ENCODE measurements at places on chromosomes 2 and 18. TPM values are rescaled to one million over a fixed set of nuclear protein-coding genes. Genes with fewer than 3 reads are reported as not detected.

IL36B gene
- total RNA-seq = not detected

- no peaks in the 10 kb centered on the region for H3K36me3 ChIP-seq
- no peaks in the 10 kb centered on the region for H3K27me3 ChIP-seq
- no peak overlapping the region for H3K27ac ChIP-seq
Observed at GRCh38 chr18:64936671-64937070, 787.8 kb upstream of the LINC00305 start.

MRPS5 gene
- total RNA-seq = 60.7 TPM

DNA sequence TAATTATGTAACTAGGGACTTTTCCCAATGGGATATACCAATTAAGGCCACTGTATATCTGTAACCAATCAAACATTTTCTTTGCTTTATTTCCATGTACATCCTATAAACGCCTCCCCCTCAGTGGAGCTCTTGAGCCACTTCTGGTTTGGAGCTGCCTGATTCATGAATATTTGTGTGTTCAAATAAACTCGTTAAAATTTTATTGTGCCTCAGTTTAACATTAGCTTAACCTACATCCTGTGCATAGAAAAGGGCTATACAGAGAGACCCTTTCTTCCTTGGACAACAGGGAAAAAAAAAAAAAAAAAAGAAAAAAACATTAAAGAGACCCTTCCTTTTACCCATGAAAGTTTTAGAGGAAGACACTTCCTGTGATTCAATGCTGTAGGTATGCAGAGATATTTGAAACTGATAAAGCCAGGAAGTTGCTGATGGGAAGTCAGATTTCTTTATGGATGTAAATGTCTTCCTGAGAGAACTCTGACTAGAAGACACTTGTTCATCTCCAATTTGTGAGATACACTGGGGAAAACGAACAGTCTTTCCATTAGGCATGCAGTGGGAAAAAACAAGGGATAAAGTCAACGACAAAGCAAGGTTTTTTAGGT, 614.6 kb upstream of the SOX11 start:
- no peaks in the 10 kb centered on the region for H3K27me3 ChIP-seq
- no peak for DNase-seq
- no peaks in the 10 kb centered on the region for H3K4me1 ChIP-seq
- no peak overlapping the region for H3K27ac ChIP-seq
- no peak overlapping the region for H3K4me3 ChIP-seq
- no peaks in the 10 kb centered on the region for H3K36me3 ChIP-seq

DNA sequence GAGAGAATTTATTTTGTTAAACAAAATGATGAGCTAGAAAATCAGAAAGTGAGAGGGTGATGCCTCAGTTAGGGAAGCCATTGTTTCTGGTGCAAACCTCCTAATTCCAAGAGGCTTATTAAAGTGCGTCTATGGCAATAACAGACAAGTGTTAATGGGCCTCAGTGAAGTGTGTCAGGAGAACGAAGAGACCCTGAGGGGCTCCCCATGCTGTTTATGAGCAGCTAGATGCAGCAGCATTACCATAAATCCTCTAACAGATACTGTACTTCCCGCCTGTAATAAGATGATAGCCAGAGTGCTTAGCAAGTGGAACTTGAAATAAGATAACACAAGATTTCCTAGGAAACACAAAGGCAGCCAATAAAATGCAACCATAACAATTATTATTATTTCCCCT, 157.4 kb downstream of the MYT1L start:
- H3K27me3 ChIP-seq = peaks cover 43% of the 10 kb centered on the region
- no peak overlapping the region for H3K27ac ChIP-seq
- no peaks in the 10 kb centered on the region for H3K36me3 ChIP-seq
- no peaks in the 10 kb centered on the region for H3K4me1 ChIP-seq
- no peak for DNase-seq

DNA sequence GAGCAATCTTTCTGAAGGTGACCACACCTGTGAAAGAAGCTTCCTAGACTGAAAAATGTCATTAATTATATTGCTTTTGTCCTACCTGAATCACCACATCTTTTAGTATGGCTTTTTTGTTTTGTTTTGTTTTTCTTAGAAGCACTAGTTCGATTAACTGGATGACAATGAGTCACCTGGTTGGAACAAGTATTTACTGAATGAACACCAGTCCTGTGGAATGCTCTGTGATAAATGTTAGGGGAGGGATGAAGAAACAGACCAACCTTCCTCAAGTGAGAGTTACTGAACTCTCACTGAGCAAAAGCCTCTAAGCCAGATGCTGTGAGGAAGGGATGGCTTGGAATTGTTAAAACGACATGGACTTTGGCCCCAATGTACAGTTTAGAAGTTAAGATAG, 26.8 kb upstream of the DCC start:
- H3K27me3 ChIP-seq = no peaks in the 10 kb centered on the region
- DNase-seq = no peak
- H3K4me3 ChIP-seq = no peak overlapping the region
- no peak overlapping the region for H3K27ac ChIP-seq
- no peaks in the 10 kb centered on the region for H3K36me3 ChIP-seq

DNA sequence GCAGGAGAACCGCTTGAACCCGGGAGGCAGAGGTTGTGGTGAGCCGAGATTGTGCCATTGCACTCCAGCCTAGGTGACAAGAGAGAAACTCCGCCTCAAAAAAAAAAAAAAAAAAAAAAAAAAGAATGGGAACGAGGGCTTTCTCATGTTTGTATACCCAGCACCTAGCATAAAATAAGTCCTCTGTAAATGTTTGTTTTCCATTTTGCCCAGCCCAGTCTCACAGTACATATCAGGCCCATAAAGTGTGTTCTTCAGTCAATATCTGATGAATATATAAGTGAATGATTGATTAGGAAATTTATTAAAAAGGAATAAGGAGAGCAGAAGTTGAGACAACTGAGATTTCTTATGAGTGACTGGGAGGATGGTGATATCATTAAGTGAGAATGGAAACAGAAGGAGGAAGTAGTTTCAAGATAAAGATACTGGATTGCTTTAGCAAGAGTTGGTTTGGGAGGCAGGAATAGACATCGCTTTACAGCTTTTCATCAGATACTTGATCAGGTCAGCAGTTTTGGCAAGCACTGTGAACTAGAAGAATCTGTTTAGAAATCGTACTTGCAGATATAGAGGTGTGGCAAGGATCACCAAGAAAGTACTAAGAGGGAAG, 327.5 kb downstream of the KIAA1328 start:
- no peak overlapping the region for H3K27ac ChIP-seq
- DNase-seq = no peak
- H3K36me3 ChIP-seq = no peaks in the 10 kb centered on the region
- no peaks in the 10 kb centered on the region for H3K4me1 ChIP-seq
- no peak overlapping the region for H3K4me3 ChIP-seq

- H3K4me3 ChIP-seq = no peak overlapping the region
- no peaks in the 10 kb centered on the region for H3K4me1 ChIP-seq
- H3K27ac ChIP-seq = no peak overlapping the region
- no peak for DNase-seq
- H3K36me3 ChIP-seq = no peaks in the 10 kb centered on the region
Observed at GRCh38 chr2:232133078-232133477, 171.6 kb downstream of the DIS3L2 start.

- H3K27me3 ChIP-seq = no peaks in the 10 kb centered on the region
- H3K4me1 ChIP-seq = no peaks in the 10 kb centered on the region
- no peak overlapping the region for H3K27ac ChIP-seq
- no peak for DNase-seq
Observed at GRCh38 chr2:171104379-171104778, 56.3 kb downstream of the TLK1 start.

- H3K27ac ChIP-seq = no peak overlapping the region
- peaks cover 50% of the 10 kb centered on the region for H3K4me1 ChIP-seq
- no peaks in the 10 kb centered on the region for H3K27me3 ChIP-seq
- no peak overlapping the region for H3K4me3 ChIP-seq
- no peak for DNase-seq
Observed at GRCh38 chr2:8475349-8476031, 206.4 kb upstream of the ID2 start.

SUPT7L gene
- total RNA-seq = 27.0 TPM

DNA sequence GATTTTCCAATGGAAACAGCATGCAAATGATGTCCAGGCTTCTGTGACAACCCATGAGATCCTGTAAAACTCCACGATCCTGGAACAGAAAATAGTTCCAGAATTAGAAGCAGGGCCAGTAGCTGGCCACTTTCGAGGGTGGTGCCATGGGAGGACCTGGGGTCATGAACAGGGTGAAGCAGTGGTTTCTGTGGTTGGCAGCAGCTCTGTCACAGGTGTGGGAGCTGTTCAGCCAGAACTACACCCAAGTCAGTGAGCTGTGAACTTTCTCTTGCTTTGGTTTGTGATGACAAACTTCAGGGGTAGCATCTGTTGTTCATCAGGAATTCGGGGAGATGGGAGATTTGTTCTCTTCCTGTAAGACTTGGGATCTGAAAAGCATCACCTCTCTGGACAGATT, 314.4 kb upstream of the NT5C1B start:
- DNase-seq = no peak
- H3K27ac ChIP-seq = no peak overlapping the region
- no peaks in the 10 kb centered on the region for H3K36me3 ChIP-seq
- H3K4me3 ChIP-seq = no peak overlapping the region
- H3K27me3 ChIP-seq = no peaks in the 10 kb centered on the region

All from heart right ventricle (tissue), 16 donors.